ENCODE measurements at places on chromosomes 1 and 21.

GRCh38 chr1:18571275-18571674, 59.4 kb upstream of the PAX7 start:
- no peak for DNase-seq

GRCh38 chr1:182953826-182954225, 860 bp upstream of the SHCBP1L start:
- DNase-seq, result no peak

- DNase-seq, result no peak
Observed at GRCh38 chr1:197218857-197219256, 49.2 kb upstream of the CRB1 start.

DNA sequence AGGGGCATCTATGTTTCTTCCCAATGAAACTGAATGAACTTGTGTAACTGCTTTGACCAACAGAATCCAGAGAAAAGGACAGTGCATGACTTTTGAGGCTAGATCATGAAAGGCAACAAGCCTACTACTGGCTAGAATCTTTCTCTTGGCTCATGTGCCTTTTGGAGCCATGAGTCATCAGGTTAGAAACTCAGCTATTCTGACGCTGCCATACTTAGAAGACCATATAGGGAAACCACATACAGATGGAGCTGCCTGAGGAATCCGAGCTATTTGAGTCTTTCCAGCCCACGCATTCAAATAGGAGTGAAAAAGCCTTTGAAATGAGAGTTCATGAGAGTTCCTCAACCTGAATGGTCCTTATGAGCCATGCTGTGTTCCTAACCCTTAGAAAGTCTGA, 738.5 kb upstream of the CHRM3 start:
- peak; percentile 98 for DNase-seq

Data from fibroblast of lung (primary cell).